Renal cortical epithelial cell (primary cell): ENCODE measurements at places on chromosomes 2 and 18. TPM values are rescaled to one million over a fixed set of nuclear protein-coding genes. Genes with fewer than 3 reads are reported as not detected.

GPR155 gene
- total RNA-seq, result 3.3 and 7.0 TPM in 2 replicates

MC2R gene
- total RNA-seq, result not detected in 2 replicates

TEKT4 gene
- 0.10 TPM in 1 of 2 replicates, not detected in the other for total RNA-seq

MRPS5 gene
- total RNA-seq, result 74.3 and 75.7 TPM in 2 replicates

UGT1A6 gene
- 206 and 675 TPM in 2 replicates for total RNA-seq

TGFA gene
- total RNA-seq, result 91.7 and 150 TPM in 2 replicates
